ENCODE measurements at places on chromosomes 6 and 20.

DNA sequence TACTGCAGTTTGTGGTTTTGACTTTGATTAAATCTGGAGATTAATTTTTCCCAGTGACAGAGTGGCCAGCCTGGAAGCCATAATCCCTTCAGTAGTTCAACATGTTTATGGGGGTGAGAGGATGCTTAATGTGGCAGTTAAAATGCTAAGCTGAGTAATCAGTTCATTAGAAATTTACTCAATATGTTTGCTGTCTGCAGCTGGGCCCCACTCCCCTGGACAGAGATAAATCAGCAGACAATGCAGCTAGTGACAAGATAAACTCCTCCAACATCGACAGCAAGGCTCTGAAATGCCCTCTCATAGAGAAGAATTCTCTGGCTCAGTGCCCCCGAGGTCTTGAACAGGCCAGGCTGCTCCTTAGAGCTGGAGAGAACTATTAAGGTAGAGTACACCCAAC, 101.9 kb downstream of the LRFN2 start:
- no peak for DNase-seq

DNA sequence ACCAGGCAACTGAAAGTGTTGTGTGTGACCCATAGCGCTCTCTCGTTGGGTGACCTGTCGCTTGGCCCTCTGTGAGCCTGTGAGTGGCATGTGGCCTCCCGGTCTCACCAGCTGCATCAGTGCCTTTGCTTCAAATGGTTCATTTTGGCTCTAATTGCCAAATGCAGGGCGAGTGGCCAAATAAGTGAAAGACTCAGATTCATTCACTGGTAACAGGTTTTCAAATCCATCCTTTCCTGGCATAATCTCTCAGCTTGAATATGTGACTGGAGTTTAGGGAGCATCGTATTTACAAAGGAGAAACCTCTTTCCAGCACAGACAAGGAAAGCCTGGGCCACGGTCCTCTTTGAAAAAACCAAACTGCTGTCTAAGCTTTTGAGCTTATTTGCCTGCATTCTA, 321.6 kb upstream of the QKI start:
- DNase-seq: no peak

DNA sequence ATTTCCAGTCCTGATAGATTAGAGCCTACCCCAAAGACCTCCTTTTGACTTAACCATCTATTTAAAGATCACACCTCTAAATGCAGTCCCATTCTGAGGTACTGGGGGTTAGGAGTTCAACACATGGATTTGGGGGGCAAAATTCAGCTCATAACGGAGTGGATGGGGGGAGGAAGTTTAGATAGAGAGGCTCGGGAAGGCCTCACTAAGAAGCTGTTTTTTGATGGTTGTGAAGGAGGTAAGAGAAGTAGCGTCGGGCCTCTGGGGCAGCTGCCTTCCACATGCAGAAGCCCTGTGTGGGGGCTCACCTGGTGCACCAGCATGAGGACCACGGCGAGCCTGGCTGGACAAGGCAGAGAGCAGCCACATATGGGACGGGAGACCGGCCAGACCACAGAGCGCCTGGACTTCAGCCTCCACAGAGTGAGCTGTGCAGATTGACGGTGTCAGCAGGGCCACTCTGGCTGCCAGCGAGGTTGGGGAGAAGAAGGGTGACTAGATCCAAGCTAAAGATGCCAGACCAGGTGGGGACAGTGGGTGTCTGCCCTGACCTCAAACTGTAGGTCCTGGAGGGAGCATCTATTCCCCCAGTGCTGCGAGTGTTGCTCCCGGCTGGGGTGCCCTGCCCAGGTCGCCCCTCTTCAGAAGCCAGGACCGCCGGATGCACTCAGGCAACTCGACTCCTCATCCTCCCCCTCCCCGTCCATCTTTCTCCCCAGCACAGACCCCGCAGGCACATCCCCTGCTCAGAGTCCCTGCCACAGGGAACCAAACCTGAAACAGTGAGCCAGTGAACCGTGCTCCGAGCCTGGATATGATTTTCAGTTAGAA, 5.1 kb upstream of the SYNJ2 start:
- no peak for DNase-seq

- no peak for DNase-seq
Measured at GRCh38 chr6:148998704-148999103, 251.9 kb downstream of the UST start.

DNA sequence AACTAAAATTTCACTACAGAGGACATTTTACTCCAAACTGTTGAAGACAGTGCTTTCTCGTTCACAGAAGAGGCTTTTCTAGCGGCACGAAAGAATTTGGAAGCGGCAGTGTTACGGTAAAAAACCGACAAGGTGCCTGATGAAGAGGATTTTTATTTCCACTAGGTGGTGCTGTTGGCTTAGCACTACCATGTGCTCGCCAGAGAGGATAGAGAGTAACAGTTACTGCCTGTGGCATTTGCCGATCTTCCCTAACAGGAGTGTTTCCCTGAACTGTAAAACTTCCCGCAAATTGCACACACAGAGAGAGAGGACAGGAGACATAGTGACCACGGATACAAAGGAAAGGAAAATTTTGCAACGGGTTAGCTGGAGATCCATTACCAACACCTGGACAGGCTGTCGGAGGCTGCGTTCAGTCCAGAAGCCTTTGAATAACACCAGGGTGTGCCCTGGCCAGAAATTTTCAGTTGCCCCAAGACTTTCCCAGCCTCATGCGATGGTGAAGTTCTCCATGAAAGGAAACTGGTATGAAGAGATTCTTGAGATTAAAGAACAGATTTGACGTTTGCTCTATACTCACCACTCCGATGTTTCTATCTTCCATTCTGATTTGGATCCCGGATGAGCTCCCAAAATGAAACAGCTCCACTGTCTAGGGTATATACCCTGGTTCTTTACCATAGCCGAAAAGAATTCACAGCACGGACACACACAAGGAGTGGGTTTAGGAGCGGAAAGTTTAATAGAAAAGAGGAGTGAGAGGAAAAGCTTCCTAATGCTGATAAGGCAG, 48.1 kb downstream of the HLA-DPB1 start:
- DNase-seq: no peak

All from stimulated activated CD8-positive, alpha-beta memory T cell treated with anti-CD3 and anti-CD28 coated beads, Interleukin-15, amount 100 ng/mL, for 24 hours (primary cell).